ENCODE measurements at places on chromosomes 7 and 10.

DNA sequence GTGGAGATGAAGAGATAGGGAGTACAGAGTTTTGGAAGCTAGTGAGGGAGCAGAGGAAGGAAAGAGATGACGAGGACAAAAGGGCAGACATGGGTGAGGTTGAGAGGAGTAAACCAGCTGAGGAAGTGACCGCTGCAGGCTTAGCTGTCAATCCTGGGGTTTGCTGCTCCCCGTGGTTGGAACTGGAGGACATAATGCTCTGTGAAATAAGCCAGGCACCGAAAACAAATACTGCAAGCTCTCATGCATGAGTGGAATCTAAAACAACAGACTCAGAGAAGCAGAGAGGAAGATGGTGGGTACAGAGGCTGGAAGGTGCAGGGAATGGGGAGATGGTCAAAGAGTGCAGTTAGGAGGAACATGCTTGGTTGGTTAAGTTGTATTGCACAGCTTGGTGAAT is 482.2 kb upstream of the C7orf33 start:
- no peak for DNase-seq

DNA sequence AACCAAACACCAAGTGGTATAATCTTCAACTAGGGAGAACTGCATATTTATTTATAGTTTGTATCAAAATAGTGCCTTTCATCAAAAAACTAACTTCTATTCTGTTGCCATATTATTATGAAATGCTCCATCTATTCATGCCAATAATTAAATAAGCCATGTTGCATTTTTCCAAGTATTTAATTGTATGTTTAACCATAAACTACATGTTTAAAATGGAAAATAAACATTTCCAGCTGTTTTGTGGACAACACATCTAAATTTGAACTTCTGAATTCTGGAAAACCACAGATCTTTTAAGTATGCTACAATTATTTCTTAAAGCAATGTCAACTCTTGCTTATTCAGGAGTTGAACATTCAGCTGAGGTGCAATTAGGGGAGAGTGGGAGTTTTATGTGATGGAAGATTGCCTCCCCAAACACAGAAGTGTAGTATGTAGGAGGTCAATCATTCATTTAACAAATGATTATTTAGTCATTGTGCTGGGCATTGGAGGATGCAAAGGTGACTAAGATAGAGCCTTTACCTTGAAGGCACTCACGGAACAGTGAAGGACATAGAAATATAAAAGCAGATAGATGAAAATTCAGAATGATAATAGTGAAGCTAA is 80.7 kb upstream of the PPP1R3C start:
- DNase-seq: no peak

- DNase-seq: no peak
These were observed 7.0 kb downstream of the NEURL1 start for GRCh38 chr10:103500481-103500880.

DNA sequence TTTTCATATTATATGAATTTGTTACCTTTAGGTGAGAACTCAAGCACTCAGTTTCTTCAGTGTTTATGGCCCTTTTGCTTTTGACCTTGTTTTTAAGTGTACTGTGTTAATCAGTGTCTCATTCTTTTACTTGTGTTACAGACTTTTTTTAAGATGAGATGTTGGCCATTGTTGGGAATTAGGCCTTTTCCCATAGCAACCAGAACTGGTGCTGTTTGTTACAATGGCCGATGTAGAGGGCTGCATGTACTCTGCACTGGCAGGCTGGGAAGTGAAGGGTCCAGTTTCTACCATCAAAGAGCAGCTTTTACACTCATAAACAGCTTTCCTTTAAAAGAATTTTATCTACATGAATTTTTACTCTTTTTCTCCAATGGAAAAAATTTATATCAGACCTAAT is 65.1 kb downstream of the SHH start:
- no peak for DNase-seq

GRCh38 chr10:124717911-124718741 is 26.1 kb downstream of the FAM53B start:
- DNase-seq: peak; percentile 86

GRCh38 chr7:121953601-121954000 is 80.6 kb downstream of the PTPRZ1 start:
- DNase-seq: no peak

- DNase-seq: no peak
These were observed 514 bp upstream of the GAD2 start for GRCh38 chr10:26215935-26216584.

DNA sequence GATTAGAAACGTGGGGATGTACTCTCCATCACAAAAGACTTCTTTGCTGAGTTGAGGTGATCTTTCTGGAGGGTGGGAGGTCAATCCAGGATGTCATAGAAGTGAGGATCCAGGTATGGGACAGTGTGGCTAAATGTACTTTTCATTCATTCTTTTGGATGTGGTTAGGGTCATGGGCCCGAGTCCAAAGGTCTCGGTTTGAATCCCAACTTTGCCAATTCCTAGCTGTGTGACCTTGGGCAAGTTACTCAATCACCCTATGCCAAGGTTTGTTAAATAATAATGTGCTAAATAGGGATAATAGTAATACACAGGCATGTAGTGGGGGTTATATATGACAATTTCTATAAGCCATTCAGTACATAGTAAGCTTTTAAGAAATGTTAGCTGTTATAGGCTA is 91.4 kb downstream of the SAMD9 start:
- DNase-seq: no peak

- no peak for DNase-seq
These were observed 65.0 kb downstream of the ANKRD7 start for GRCh38 chr7:118289476-118289875.

DNA sequence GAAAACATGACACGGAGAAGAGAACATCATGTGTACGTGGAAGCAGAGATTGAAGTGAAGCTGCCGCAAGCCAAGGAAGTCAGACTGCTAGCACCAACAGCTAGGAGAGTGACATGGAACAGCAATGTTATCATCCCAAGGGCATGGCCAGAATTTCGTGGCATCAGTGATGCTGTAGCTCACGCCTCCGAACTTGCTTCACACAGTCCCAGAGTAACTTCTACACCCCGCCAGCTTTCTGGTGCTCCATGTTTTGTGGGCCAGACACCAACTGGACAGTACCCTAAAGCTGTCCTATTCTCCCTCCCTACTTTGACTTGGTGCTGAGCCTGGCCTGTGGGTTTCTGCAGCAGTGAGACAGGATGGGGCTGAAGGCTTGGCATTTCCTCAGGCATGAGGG is 33.0 kb upstream of the EMX2 start:
- no peak for DNase-seq

GRCh38 chr7:137985253-137985896 is 16.5 kb downstream of the CREB3L2 start:
- no peak for DNase-seq

- peak; percentile 54 for DNase-seq
These were observed 73.3 kb downstream of the PRPF18 start for GRCh38 chr10:13659887-13660550.

DNA sequence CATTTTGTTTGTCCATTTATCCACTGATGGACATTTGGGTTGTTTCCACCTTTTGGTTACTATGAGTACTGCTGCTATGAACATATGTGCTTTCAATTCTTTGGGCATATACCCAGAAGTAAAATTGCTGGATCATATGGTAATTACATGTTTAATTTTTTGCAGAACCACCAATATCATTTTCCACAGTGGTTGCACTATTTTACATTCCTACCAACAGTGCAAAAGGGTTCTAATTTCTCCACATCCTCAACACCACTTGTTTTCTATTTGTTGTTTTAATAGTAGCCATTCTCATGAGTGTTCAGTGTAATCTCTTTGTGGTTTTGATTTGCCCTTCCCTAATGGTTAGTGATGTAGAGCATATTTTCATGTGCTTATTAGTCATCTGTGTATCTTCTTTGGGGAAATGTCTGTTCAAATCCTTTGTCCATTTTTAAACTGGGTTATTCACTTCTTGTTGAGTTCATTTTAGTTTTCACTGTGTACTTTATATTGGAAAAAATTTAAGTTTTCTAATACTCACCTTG is 101.9 kb downstream of the HIBADH start:
- DNase-seq: no peak

- no peak for DNase-seq
These were observed 33.6 kb upstream of the AGR2 start for GRCh38 chr7:16838386-16838785.

GRCh38 chr10:57186201-57186600 is 825.1 kb upstream of the ZWINT start:
- DNase-seq: no peak

GRCh38 chr10:26682931-26683330 is 14.6 kb upstream of the PDSS1 start:
- DNase-seq: no peak

DNA sequence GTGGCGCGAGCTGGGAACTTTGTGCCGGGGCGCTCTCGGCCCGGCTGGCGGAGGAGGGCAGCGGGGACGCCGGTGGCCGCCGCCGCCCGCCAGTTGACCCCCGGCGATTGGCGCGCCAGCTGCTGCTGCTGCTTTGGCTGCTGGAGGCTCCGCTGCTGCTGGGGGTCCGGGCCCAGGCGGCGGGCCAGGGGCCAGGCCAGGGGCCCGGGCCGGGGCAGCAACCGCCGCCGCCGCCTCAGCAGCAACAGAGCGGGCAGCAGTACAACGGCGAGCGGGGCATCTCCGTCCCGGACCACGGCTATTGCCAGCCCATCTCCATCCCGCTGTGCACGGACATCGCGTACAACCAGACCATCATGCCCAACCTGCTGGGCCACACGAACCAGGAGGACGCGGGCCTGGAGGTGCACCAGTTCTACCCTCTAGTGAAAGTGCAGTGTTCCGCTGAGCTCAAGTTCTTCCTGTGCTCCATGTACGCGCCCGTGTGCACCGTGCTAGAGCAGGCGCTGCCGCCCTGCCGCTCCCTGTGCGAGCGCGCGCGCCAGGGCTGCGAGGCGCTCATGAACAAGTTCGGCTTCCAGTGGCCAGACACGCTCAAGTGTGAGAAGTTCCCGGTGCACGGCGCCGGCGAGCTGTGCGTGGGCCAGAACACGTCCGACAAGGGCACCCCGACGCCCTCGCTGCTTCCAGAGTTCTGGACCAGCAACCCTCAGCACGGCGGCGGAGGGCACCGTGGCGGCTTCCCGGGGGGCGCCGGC is 870 bp downstream of the FZD1 start:
- DNase-seq: no peak

DNA sequence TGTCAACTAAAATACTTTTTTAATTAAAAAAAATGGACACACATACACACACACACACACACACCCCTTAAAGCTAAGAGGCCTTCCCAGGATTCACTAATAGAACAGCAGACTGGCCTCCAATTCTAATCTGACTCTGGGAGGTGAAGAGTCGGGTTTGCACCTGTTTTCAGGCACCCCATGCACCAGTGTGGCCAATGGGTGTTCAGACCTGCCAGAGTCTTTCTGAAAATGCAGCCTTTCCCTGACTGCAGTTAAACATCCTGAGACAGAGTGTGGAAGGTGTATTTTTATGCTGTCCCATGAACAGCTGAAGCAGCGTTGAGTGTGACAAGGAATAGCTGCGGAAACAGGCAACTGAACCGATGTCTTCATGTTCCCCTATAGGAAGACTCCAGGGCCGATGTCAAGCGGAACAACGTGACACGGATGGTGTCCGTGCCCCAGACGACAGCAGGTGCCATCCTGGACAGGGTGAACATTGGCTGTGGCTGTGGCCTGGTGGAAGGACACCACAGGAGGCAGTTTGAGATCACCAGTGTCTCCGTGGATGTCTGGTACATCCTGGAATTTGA is 74.6 kb upstream of the LYZL2 start:
- DNase-seq: peak; percentile 24

- DNase-seq: no peak
These were observed 4.0 kb downstream of the BMPER start for GRCh38 chr7:33909318-33909717.

DNA sequence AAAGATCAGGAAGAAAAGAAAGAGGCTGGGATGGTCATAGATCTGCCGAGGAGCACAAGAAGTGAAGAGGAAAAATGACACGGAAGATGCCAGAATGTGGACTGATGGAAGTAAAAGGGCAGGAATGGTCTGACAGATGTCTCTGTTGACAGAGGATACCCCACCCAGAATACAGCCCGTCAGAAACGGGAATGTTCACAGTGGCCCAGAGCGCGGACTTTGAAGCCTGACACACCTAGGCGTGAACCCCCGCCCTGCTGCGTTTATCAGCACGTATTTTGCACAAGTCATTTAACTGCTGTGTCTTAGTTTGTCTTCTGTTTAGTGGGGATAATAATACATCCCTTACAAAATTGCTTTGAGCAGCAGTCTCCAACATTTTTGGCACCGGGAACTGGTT is 27.1 kb downstream of the AKR1B1 start:
- DNase-seq: no peak

DNA sequence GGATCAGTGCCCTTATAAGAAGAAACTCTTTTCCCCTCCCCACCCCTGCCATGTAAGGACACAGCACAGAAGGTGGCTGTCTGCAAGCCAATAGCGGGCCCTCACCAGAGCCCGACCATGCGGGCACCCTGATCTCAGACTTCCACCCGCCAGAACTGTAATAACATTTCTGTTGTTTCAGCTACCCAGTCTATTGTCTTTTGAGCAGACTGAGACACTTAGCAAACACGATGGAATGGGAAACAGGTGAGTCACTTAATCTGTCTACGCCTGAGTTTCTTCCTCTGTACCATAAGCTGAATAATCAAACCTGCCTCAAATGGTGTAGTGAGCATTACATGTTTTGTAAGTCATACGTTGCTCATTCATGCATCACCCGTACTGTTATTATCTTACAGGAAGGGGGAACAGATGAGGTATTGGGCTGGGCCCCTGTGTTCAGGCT is 58.2 kb downstream of the STRA8 start:
- no peak for DNase-seq

DNA sequence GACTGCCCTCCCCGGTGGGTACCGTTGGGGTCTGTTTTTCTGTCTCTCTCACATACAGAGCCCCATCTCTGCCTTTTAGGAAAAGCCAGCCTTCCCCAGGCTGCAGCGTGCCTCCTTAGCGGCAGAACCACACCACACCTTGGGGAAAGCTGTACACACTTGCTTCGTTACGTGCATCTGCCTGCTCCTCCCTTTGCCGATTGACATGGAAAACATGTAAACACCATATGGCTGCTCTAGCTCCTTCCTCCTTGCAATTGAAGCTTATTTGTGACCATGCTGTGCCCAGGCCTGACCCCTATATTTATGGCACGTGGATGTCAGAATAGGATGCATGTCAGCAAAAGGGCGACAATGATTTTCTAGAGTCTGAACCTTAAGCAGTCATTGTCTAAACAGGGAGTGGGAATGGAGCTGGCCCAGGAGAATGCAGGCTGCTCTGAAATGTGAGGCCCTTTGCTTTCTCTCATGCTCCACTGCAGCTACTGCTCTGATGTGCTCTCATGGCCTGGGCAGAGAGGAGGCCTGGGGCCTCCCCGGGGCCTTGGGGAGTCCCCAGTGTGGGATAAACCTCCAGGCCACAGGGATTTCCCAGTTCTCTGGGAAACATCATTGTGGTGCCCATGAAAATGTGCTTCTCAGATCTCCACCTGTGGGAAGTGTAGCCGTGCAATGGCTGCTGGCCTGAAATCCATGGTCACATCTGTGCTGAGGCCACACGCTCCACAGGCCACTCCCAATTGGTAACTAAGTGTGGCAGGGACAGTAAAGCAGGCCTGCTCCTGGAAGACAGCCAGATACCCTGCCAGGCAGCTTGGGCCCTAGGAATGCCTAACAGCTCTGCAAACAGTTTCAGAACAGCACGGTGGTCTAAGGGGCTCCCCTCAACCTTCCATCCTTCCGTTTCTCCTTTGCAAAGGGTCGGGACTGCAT is 18.6 kb downstream of the PDE6C start:
- no peak for DNase-seq

- no peak for DNase-seq
These were observed 34.3 kb upstream of the NPVF start for GRCh38 chr7:25262586-25262985.

GRCh38 chr10:70379581-70380176 is 2.7 kb downstream of the LRRC20 start:
- DNase-seq: no peak

- DNase-seq: no peak
These were observed 152.7 kb upstream of the PCBD1 start for GRCh38 chr10:71040846-71041605.

Data from stimulated activated naive CD4-positive, alpha-beta T cell treated with Interleukin-2 at 50 U/mL for 16 hours (primary cell).